ENCODE measurements at places on chromosomes 7 and 10.
A peak's percentile ranks its signal among the peaks of the same experiment; 100 is the strongest.

GRCh38 chr10:78471723-78472550 lies 438.3 kb downstream of the RPS24 start:
- ATAC-seq: no peak

DNA sequence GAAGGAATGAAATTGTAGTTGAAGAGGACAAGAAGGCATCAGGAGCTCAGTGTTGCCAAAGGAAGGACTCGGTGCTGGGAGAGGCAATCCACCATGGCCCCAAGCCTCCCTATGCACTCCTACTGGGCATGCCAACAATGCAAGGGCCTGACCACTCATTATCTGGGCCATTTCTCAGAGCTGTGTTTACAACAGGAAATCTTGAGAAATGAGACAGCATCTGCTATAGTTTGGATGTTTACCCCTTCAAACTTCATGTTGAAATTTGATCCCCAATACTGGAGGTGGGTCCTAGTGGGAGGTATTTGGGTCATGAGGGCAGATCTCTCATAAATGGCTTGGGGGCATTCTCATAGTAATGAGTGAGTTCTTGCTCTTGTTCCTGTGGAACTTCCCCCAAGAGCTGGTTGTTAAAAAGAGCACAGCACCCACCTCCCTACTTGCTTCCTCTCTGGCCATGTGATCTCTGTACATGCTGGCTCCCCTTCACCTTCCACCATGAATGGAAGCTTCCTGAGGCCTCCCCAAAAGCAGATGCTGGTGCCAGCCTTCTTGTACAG lies 50.8 kb upstream of the AOAH start:
- ATAC-seq: no peak

- no peak for ATAC-seq
These were observed 102.0 kb downstream of the FAM53B start for GRCh38 chr10:124642088-124642710.

- ATAC-seq: no peak
These were observed 44.3 kb downstream of the MACC1 start for GRCh38 chr7:20172736-20173334.

GRCh38 chr10:43884501-43885105 lies 235.9 kb upstream of the ZNF32 start:
- ATAC-seq: no peak

GRCh38 chr7:134799377-134799776 lies 19.9 kb downstream of the CALD1 start:
- no peak for ATAC-seq

- ATAC-seq: no peak
These were observed 110.8 kb downstream of the TPK1 start for GRCh38 chr7:144725070-144725469.

- ATAC-seq: no peak
These were observed 33.4 kb downstream of the OGDH start for GRCh38 chr7:44639671-44640321.

DNA sequence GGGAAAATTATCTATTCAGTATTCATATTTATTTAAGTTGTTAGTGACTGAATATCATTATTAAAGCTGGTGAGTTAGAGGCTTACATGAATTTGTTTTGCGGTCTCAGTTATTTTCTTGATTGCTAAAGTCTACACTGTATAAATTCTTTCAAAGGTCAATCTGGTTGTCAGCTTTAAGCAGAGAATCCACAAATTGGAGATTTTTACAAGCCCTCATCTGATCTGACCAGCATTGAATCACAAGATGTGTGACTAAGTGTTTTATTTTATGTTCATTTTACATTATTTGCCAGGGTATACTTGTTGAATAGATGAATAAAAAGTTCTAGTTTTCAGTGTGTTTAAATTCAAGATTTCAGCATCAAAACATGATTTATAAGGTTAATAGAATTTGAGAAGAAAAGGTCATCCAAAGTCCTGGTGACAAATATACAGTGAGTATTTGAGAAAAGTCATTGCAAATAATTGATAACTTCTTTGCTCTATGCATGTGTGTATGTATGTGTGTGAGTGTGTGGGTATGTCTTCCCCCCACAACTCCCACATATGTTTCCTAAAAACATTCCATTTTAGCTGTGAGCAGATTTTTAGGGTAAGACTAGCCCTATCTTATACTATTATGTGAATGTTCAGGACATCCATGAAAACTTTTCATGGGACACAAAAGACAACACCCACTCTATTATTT lies 4.4 kb downstream of the SEMA3A start:
- ATAC-seq: no peak

- ATAC-seq: peak; percentile 21
These were observed 26.1 kb downstream of the INPP5A start for GRCh38 chr10:132563485-132564248.

GRCh38 chr7:98541101-98541500 lies 76.0 kb upstream of the NPTX2 start:
- no peak for ATAC-seq

- no peak for ATAC-seq
These were observed 33.9 kb upstream of the IKZF1 start for GRCh38 chr7:50270531-50271018.

DNA sequence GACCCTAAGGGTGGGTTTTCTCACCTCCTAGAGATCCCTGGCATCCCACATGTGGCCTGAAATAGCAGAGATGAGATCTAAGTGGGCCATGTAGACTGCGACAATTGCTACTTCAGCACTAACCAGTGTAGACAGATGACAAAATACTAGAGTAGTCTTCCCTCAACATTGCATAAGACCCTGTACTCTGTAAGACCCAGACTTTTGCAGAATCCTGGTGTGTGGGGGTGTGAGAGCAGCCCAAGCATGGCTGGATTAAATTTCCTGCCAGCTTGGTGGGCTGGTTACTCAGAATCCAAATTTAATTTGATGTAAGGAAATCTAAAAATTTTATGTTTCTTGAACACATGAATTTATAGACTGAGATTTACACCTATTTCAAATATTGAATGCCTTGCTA lies 88.3 kb downstream of the ZNF365 start:
- no peak for ATAC-seq

DNA sequence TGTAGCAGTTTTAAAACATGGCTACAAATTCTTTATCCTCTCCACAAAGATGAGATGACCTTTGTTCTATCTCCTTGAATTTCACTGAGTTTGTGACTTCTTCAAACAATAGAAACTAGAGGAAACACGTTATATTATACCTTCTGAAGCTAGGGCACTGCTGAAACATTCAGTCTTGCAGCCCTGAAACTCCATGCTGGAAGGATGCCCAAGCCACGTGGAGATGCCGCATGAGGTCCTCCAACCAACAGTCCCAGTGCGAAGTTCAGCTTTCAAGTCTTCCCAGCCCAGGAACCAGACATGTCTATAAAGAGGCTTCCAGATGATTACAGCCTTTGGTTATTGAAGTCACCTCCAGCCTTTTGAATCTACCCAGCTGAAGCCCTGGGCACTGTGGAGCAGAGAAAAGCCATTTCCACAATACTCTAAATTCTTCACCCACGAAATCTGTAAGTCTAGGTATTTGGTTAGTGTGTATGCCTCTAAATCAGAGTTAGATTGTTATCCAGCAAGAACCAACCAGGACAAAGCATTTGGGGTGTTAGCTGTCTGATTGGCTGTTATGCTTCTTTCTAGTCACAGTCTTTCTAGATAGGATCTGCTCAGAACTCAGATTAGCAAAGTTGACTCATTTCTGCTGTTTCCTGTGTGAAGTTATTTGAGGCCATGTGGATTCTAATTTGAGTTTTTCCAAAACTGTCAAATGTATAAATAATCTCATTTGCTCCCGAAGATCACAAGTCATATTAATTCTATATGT lies 186.5 kb upstream of the TMEM72 start:
- no peak for ATAC-seq

- no peak for ATAC-seq
These were observed 51.8 kb upstream of the SUN1 start for GRCh38 chr7:780516-780915.

DNA sequence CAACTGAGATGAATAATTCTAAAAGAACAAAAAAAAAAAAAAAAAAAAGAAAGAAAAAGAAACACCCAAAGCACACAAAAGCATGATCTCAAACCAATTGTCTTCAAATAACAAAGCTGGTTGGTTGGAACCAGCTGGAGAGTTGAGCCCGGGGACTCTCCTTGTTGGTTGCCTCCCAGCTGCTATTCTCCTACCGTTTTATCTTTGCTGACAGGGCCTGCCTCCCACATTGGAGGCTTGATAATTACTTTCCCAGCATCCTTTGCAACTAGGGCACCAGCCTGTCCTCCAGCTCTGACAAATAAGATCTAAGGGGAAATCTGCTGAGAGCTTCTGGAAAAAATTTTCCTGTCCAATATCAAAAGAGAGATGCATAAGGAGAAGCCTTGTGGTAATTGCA lies 6.8 kb downstream of the PON1 start:
- ATAC-seq: no peak

DNA sequence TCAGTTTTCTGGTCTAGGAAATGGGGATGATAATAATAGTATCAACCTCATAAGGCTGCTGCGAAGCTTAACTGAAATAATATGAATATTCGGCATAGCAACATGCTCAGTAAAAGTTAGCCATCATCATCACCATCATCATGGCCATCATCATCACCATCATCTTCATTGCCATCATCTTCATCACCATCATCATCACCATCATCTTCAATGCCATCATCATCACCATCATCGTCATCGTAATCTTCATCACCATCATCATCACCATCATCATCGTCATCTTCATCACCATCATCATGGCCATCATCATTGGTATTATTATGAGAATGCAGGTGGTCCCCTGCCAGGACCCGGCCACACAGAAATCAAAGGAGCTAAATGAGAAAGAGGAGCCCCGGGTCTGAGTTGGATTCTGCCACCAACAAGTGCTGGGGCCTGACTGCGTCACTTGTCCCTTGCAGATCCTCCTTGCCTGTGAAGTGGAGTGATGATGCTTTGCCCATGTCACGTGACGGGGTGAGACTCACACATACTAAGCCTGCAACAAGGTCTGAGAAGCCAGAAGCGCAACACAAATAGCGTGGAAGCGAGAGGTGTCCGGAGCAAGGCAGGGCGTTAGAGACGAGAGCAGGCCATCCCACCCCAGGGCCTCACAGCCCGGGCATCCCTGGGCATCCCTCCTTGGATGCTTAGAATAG lies 46.1 kb upstream of the EN2 start:
- ATAC-seq: no peak

DNA sequence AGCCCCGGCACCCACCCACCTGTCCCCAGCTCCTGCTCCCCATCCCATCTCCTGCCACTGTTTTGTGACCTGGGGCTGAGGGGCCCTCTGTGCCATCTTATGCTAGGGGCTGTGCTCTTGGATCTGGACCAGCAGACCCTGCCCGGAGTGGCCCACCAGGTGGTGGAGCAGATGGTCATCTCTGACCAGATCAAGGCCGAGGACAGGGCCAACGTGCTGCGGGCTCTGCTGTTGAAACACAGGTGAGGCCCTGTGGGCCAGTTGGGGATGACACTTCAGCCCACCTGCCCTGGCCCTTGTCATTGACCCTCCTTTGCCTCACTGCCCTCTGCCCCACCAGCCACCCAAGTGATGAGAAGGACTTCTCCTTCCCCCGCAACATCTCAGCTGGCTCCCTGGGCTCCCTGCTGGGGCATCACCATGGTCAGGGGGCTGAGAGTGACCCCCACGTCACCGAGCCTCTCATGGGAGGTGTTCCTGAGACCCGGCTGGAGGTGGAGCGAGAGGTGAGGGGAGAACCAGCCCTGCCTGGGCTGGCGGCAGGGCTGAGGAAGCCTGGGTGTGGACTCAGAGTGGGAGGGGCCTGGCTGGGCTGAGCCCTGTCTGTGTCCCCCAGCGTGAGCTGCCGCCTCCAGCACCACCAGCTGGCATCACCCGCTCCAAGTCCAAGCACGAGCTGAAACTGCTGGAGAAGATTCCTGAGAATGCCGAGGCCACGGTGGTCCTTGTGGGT lies 10.6 kb downstream of the FASTK start:
- ATAC-seq: no peak

GRCh38 chr10:20228729-20229128 lies 412.5 kb downstream of the PLXDC2 start:
- ATAC-seq: no peak

DNA sequence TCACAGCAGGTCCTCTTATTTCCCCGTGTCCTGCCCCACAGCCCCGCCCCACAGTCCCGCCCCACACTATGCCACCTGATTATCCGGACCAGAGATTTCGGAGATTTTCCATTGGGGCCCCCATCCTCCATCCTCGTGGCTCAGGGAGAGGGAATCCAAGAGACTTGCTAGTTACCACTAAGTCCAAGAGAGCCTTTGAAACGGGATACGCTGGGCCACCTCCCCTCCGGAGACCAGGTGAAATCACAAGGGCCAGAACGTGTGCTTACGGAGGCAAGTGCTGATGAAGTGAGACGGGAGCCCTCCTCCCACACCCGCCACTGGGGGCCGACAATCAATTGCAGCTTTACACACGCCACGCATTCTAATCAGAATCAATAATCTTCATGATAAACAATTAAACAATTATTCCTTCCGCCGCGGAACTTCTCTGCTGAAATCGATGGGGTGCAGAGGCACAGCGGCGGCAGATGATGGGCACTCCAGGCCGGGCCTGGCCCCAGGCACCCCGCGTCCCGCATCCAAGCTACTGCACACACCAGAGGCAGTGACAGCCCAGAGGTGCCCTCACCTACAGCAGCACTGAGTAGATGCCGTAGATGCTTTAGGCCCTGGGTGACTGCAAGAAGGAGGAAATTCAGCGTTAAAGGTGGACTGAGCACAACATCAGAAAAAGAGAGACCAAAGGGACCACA lies 534.0 kb upstream of the FOXK1 start:
- no peak for ATAC-seq

DNA sequence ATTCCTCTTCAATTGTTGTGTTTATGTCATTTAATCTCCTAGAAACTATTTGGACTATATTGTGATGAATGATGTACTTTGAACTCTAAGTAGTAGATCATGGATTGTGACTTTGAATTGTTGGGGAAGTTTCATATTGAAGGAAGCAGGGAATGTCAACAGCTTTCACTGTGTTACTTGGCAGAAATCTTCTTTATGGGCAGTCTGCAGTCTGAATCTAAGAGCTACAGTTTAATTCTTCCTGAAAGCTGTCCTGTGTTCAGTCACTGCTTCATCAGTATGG lies 91.6 kb downstream of the PPP1R9A start:
- no peak for ATAC-seq

DNA sequence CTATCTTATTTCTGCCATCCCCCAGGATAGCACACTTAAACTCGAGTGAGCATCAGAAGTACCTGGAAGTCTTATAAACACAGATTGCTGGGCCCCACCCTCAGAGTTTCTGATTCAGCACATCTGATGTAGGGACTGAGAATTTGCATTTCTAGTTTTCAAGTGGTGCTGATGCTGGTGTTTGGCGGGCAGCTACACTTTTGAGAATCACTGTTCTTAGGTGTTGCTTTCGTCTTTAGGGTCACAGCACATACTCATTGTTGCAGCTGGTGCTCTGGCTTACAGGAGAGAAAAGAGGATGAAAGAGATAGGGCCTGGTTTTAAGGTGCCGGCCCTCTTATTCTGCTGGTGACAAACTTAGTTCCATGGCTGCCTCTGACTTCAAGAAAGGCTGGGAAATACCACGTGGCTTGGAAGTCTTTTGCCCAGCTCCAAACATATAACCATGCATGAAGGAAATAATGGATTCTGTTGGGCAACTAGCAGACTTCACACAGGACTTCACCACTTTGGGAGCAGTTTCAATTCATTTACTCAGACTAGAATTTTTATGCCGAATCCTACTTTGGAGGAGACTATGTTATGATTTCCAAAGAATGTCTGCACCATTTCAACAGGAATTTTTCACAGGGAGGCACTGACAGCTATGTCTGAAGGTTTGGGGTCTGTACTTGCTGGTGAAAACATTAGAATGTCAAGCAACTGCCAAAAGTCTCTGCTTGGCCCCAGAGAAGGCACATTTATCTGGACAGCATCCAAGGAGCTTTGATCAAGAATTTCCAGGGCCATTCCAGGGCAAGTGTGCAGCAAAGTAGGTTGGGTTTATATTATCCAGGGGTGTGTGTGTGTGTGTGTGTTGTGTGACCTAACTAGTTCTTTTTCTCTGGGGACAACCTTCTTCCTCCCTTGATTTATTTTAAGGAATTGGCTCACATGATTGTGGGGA lies 6.9 kb upstream of the MINDY4 start:
- ATAC-seq: no peak
